Cerebellar nuclear complex (tissue), 1 donor: ENCODE measurements at places on chromosomes 11 and 22.

GRCh38 chr11:36065436-36065835 lies 121.6 kb downstream of the LDLRAD3 start:
- DNase-seq: no peak

- DNase-seq: peak; percentile 42
Measured at GRCh38 chr11:44621140-44621681, 55.7 kb downstream of the CD82 start.

DNA sequence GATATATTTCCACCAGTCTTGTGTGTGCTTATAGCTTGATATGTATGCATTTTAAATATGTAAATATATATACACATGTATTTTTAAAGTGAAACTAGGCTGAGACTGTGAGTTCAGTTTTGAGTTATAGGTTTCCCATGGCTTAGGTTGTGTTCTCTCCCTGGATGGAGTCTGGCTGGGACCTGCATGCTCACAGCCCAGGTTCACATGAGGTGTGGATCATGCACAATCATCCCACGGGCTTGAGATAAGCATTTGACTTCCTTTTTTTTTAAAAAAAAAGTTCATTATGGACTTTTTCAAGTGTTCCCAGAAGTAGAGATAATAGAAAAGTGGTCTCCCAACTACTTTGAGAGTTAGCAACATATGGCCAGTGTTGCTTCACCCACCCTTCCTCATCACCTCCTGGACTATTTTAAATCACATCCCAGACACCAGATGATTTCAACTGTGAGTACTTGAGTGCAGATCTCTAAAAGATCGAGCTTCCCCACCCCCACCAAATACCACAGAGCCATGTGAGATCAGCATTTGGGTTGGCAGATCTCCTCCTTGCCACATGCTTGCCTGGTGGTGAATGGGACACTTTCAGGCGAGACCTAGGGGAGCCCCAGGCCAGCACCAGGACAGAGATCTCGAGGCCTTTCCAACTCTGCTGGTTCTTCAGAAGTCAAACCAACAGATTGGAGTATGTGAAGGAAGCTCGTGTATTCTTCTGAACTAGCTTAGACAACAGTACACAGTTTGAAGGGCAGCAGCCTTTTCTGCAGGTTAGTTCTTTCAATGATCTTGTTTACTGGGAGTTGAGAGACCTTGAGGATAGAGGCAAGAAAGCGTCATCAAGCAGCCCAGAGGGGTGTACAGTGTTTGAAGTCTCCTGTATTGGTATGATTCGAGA lies 15.9 kb downstream of the MED15 start:
- DNase-seq: no peak

GRCh38 chr11:69325446-69325845 lies 31.5 kb downstream of the MYEOV start:
- no peak for DNase-seq

- no peak for DNase-seq
Measured at GRCh38 chr11:1863352-1864216, 10.7 kb downstream of the LSP1 start.

DNA sequence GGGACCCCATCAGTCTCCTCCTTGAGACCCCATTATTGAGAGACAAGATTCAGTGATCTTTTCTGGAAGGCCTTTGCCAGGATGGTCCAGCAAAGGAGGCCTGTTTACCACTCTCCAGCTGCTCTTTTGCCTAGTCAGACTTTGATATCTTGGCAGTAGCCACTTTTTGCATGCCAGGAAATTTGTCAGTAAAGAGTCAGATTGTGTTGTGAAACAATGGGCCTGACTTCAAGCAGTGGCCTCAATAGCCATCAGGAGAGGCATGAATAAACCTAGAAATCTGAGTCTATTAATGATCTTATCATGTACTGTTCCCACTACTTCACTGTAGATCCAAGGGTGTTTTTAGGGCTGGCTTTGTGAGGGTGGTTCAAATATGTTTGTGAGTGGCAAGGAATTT lies 479.4 kb downstream of the JRKL start:
- DNase-seq: no peak

- peak; percentile 37 for DNase-seq
Measured at GRCh38 chr11:63635762-63636465, 21.7 kb upstream of the PLAAT3 start.

DNA sequence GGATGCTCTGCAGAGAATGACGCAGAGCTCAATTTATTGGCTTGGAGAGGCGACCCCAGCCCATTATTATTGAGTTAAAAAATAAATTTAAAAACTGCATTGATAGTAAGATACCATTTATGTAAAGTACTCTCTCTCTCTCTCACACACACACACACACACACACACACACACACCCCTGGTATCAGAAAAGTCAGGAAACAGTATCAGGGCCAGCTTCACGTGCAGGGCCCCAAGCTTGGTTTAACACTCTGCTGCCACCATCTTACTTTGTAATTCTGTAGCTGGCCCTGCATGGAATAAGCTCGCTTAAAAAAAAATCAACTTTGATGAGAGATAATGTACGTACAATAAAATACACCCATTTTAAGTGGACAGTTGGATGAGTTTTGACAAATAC lies 59.8 kb upstream of the CD5 start:
- no peak for DNase-seq

GRCh38 chr11:46281371-46281831 lies 3.9 kb downstream of the CREB3L1 start:
- no peak for DNase-seq

- no peak for DNase-seq
Measured at GRCh38 chr11:118605116-118605867, 2.1 kb upstream of the PHLDB1 start.

GRCh38 chr11:65077451-65077850 lies 6.4 kb downstream of the CDCA5 start:
- DNase-seq: no peak

- DNase-seq: no peak
Measured at GRCh38 chr11:93492464-93493251, 50.5 kb downstream of the SMCO4 start.

GRCh38 chr11:115707180-115707905 lies 203.1 kb upstream of the CADM1 start:
- no peak for DNase-seq

DNA sequence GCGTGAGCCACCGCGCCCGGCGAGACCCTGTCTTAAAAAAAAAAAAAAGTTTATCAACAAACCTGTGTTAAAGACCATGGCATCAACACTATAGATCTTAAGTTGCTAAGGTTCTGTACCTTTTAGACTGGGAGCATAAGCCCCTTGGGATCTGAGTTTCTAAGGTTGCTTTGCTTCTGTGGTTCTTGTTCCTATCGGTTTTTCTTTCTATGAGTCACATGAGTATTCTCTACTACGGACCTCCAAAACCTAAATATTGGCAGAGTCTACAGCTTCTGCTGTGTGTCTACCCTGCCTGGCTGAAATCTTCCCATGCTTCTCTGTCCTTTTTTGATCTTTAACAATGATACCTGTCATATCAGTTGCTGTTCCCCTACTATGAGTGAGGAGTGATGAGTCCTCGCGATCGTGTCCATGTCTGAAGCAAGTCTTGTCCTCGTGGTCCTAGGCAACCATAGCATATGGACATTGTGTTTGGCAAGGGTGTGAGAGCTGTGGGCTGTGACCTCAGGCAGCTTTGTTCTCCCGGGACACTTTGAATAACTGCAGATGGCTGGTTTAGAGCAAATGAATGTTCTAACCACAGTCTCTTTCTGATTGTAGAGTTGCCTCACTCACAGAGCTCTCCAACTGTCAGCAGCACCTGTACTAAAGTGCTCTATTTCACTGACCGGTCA lies 9.0 kb upstream of the DLAT start:
- DNase-seq: no peak

DNA sequence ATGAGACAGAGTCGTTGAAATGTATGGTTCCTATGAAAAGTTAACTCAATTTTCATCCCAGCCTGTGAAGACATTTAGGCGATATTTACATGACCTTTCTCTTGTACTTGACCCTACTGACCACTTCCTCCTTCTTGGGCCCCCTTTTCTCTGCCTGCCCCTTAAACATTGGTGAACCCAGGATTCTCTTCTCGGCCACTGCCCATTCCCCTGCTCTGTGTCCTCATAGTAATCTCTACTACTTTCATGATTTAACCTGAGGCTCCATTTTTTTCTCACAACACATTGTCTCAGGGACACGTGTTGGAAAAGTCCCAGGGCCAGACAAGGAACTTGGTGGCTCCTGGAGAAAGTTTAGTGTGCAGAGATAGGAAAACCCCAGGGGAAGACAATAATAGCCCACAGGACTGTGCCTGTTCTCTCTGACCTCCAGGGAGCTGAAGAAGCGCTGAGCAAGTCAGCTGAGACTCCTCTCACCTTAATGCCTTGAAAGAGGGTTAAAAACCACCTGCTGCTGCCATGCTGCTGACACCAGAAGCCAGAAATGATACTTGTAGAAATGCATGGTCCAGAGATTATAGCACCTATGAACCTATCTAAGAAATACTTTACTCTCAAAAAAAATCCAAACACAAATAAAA lies 42.5 kb upstream of the SPATA19 start:
- no peak for DNase-seq

DNA sequence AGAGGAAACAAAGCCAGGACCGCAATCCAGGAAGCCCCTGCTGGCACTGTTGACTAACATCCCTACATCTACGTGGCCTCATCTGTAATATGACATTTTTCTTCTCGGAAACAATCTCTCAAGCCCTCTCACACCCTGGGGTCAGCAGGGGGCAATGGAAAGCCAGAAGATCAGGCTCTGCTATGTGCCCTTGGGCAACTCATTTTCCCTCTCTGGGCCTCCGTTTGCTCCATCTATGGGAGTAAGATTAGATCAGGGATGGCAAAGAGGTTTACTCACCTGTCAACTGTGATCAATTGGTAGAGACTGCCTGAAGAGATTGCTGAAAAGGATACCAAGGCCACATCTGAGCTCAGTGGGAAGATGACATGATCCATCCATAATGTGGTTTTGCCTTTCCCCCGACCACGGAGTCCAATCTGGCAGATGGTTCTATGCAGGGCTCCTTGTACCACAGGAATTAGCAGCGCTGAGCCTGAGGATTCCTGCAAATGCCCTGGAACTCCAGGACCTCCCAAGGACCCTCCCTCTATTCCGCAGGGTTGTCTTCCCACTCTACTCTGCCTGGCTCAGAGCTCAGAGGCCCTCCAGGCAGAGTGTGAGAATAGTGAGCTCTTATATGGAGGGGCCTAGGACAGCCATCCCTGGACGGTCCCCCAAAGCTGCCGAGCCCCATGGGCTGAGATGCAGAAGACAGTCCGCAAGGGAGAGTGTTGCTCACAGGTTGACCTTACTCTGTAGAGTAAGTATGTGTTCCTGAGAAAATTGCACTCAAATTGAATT lies 66.1 kb downstream of the CHST1 start:
- DNase-seq: no peak

DNA sequence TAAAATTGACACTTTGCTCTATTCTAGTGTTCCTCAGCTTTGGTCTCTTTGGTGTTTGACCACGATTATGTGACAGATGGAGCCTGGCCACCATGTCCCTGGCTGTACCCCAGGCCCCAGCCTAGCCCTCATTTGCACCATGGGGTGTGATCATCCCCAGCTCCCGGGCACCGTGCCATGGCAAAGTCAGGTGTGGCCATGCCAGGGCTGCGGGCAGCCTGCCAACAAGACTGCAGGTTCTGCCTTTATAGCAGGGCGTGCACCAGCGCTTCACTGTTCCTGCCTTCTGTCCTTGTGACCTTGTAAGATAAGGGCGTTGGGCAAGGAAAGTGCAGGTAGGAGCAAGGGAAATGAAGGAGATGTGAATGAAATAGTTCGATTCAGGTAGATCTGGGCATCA lies 22.4 kb upstream of the APOBEC3A start:
- DNase-seq: peak; percentile 82

- no peak for DNase-seq
Measured at GRCh38 chr11:73240190-73240781, 22.2 kb downstream of the P2RY2 start.
